ENCODE measurements at places on chromosomes 2 and 18.

DNA sequence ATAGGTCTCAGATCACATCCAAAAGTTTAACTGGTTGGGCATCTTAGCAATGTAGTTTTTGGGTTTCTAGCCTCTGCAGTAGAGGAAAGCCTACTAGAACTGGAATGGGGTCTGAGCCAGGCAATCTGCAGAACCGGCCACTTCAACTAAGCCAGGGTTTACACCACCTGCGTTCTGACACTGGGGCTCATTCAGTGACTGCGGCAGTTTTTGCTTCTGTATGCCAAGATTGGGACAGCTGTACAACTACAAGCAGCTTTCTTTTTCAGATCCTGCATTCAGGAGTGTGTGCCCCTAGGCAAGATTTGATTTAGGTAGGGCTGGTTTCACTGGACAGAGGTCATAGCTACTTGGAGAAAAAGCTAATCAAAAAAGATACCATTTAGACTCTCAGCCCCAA lies 43.7 kb upstream of the IGFBP5 start:
- no peak overlapping the region for H3K4me3 ChIP-seq
- no peak for DNase-seq

DNA sequence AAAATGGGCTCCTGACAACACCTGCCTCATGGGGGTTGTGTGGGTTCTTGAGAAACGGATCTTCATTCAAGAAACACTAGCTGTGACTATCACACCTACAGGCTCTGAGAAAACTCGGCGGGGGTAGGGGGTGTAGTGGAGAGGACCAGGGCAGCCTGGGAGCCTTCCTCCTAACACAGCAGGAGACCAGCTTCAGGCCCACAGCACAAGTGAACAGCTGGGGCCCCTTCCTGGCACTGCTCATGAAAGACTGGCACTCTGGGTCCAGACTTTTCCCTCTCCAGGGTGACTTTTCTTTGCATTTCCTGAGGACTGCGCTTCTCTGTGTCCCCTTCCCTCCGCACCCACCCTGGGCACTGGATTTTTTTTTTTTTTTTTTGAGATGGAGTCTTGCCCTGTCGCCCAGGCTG lies 7.2 kb upstream of the SEMA4C start:
- peak overlapping the region; percentile 91 for H3K27ac ChIP-seq
- H3K27me3 ChIP-seq = no peaks in the 10 kb centered on the region
- H3K36me3 ChIP-seq = no peaks in the 10 kb centered on the region
- peaks cover 38% of the 10 kb centered on the region for H3K4me1 ChIP-seq

- no peak overlapping the region for H3K4me3 ChIP-seq
- no peaks in the 10 kb centered on the region for H3K36me3 ChIP-seq
- H3K27me3 ChIP-seq = peaks cover 16% of the 10 kb centered on the region
- no peak overlapping the region for H3K27ac ChIP-seq
- peak; percentile 76 for DNase-seq
- no peaks in the 10 kb centered on the region for H3K4me1 ChIP-seq
These were observed 3.2 kb upstream of the AQP12B start for GRCh38 chr2:240685771-240686371.

DNA sequence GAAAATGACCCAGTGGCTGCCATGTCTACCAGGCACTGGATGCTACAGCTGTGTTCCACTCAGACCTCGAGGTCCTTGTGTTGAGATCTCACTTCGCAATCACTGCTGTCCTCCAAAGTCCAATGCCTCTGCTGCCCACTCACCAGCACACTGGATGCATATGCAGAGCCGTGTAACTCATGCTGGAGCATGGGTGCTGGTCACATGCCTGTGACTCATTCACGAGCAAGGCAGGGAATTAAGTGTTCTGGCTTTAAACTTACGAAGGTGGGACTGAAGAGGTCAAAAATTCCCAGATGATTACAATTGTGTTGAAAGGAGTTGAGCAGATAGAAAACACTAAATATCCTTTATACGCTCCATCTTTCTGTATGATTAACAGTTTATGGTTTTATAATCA lies 417.5 kb downstream of the NUP35 start:
- no peaks in the 10 kb centered on the region for H3K4me1 ChIP-seq
- H3K36me3 ChIP-seq = no peaks in the 10 kb centered on the region
- peak; percentile 62 for DNase-seq
- H3K27me3 ChIP-seq = no peaks in the 10 kb centered on the region
- no peak overlapping the region for H3K27ac ChIP-seq
- no peak overlapping the region for H3K4me3 ChIP-seq

DNA sequence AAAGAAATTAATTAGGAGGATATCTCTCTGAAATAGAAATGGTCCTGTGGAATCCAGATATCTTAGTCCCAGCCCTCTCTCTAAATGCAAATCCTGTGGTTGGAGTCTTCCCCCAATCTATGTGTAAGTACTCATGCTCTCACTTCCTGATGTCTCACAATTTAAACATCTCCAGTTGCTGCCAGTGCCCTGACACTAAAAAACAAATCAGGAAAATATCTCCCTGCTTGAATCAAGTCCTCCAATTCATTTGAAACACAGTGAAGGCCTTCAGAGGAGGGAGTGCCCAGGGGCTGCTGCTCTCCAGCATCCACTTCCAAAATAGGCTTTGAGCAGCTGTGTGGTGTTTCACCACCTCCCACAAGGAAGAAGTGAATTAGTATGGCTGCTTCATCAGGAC lies 413.8 kb downstream of the RAD51AP2 start:
- no peaks in the 10 kb centered on the region for H3K36me3 ChIP-seq
- no peak overlapping the region for H3K27ac ChIP-seq
- H3K4me3 ChIP-seq = no peak overlapping the region

- H3K36me3 ChIP-seq = no peaks in the 10 kb centered on the region
- H3K4me3 ChIP-seq = no peak overlapping the region
- no peak overlapping the region for H3K27ac ChIP-seq
- H3K27me3 ChIP-seq = no peaks in the 10 kb centered on the region
- no peak for DNase-seq
- H3K4me1 ChIP-seq = peaks cover 15% of the 10 kb centered on the region
These were observed 162.3 kb upstream of the CCDC68 start for GRCh38 chr18:55121397-55122170.

All from osteoblast (primary cell).